ENCODE measurements at places on chromosomes 16 and 17. TPM values are rescaled to one million over a fixed set of nuclear protein-coding genes. Genes with fewer than 3 reads are reported as not detected.
A peak's percentile ranks its signal among the peaks of the same experiment; 100 is the strongest.

GRCh38 chr17:69607162-69607834, 192.8 kb downstream of the MAP2K6 start:
- ATAC-seq = peak; percentile 90

GRCh38 chr16:78742501-78743283, 643.2 kb downstream of the WWOX start:
- ATAC-seq = peak; percentile 60

DNA sequence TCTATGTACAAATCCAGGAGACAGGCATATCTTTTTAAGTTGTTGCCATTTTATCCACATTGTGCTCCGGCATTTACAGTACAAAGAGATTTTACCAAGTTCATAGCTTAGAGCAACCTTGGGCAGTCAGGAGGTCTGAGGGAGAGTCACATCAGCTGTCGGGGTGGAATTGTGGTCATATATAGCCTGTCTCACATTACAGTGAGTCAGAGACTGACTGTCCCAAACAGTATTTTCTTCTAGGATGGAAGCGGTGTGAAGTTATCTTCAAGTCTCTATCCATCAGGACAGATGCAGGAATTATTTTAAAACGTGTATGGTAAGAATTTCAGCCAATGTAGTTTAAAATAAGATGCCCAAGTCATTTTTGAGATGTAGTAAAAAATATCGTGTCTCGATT, 53.0 kb downstream of the GPRC5B start:
- ATAC-seq = no peak

- no peak for ATAC-seq
These were observed 9.1 kb downstream of the BANP start for GRCh38 chr16:87960296-87960695.

DNA sequence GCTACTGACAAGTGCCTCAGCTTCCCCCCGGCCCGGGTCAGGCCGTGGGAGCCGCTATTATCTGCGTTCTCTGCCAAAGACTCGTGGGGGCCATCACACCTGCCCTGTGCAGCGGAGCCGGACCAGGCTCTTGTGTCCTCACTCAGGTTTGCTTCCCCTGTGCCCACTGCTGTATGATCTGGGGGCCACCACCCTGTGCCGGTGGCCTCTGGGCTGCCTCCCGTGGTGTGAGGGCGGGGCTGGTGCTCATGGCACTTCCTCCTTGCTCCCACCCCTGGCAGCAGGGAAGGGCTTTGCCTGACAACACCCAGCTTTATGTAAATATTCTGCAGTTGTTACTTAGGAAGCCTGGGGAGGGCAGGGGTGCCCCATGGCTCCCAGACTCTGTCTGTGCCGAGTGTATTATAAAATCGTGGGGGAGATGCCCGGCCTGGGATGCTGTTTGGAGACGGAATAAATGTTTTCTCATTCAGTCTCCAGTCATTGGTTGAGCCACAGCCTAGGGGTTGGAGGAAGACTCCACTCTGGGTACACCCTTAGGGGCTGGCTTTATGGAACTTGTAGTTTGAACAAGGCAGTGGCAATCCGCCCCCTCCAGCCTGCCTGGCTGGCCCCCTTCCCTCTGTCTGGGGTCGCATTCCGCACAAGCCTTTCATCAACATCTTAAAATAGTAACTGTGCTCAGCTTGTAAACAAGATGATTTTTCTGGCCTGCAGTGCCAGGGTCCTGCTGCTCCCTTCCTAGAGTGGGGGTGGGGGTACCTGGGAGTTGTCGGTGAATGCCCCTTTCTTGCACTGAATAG, 4.1 kb downstream of the SYNGR2 start:
- ATAC-seq = peak; percentile 27

DNA sequence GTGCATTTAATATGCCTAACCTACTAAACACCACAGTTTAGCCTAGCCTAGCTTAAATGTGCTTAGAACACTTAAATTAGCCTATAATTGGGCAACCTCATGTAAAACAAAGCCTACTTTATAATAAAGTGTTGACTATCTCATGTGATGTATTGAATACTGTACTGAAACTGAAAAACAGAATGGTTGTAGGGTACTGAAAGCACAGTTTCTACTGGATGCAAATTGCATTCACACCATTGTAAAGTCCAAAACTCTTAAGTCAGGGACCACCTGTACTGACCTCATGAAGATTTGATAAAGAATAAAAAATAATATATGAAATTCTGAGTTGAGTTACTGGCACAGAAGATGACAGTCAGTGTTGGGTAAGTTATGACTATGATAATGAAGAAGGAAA, 625.4 kb upstream of the SOX9 start:
- ATAC-seq = no peak

ACE gene
- 1.9 TPM for total RNA-seq

DNA sequence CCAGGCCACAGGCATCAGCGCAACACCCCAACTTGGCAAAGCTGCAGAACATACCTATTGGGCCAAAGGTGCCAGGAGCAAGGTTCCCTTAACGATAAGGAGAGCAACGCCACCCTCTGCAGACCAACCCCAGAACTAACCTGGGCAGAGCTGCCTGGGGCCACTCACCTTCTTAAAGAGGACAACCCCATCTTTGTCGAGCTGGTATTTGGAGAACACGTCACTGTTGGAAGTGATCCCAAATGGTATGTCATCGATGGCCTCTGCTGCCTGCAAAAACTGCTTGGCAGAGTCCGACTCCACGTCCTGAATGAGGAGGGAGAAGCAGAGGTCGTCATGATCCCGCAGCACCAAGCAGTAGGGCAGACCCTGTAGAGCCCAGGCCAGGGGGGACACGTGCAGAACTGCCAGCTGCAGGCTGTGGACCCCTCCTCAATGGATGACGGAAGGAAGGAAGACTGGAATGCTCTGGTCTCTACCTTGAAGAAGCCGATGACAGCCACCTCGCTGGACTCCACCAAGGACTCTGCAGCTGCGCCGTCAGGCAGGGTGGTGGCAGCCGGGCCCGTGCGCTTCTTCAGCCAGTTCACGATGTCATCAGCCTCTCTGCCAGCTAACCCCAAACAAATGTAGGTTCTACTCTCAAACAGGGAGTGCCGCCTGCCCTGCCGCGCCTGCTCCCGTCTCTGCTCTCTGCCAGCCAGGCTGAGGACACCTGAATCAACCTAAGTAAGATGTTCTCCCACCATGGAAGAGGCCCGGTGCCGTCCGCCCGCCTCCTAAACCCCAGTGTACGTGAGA, 5.2 kb downstream of the P4HB start:
- ATAC-seq = peak; percentile 62

DNA sequence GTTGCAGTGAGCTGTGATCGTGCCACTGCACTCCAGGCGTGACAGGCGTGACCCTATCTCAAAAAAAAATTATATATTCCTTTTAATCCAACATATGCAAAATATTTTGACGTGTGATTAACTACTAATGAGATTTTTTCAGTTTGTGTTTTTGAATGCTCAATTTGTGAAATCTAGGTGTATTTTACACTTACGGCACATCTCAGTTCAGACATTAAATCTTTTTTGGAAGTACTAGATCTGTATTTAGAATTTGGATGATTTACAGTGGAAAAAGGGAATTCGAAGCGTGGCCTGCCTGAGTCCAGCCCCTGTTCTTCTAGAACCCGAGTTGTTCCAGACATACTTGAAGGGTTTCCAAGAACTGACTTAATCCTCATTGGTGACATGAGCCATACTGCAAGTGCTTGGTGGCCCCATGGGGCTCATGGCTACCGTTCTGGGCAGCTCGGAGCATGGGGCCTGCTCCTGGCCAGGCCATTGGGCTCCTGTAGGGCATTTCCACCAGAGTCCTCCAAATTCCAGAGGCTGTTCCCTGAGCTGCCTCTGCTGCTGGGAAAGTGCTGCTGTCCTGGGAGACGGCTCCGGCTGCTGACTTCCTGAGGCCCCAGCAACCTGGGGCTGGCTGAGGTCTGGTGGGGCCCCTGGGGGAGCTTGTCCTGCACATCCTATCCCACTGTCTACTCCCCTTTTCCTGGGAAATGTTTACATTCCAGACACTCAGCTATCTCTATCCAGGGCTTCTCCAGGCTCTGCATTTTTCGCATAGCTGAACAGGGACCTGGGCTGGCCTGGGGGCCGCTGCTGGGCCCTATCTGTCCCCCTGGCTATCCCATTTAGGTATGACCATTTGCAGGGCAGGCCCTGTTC, 27.2 kb downstream of the LLGL2 start:
- no peak for ATAC-seq

SYCE1L gene
- total RNA-seq = 6.0 TPM

GRCh38 chr17:65360961-65361552, 200.4 kb downstream of the AXIN2 start:
- ATAC-seq = no peak

DNA sequence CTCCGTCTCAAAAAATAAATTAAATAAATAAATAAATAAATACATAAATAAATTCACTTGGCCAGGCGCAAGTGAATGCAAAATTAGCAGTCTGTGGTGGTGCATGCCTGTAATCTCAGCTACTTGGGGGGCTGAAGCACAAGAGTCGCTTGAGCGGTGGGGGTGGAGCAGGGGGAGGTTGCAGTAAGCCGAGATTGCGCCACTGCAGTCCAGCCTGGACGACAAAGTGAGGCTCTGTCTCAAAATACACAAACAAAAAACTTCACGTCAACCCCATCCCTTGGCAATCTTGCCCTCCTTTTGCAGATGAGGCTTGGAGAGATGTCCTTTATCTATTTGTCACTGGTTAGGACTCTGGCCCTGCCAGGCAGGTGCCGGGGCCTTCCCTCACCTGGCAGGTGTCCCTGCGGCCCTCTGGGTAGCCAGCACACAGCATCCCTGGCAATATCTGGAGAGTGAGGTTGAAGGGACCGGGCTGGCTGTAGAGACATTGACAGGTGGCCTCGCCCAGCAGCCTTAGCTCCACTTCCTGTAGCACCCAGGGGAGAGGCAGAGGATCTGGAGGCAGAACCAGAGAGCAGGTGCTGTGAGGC, 4.4 kb downstream of the PRSS36 start:
- no peak for ATAC-seq

WFDC1 gene
- total RNA-seq = 1.1 TPM

PMP22 gene
- 6.3 TPM for total RNA-seq

EPOP gene
- 4.9 TPM for total RNA-seq

TAC4 gene
- total RNA-seq = not detected

TMEM11 gene
- 21.1 TPM for total RNA-seq

DNA sequence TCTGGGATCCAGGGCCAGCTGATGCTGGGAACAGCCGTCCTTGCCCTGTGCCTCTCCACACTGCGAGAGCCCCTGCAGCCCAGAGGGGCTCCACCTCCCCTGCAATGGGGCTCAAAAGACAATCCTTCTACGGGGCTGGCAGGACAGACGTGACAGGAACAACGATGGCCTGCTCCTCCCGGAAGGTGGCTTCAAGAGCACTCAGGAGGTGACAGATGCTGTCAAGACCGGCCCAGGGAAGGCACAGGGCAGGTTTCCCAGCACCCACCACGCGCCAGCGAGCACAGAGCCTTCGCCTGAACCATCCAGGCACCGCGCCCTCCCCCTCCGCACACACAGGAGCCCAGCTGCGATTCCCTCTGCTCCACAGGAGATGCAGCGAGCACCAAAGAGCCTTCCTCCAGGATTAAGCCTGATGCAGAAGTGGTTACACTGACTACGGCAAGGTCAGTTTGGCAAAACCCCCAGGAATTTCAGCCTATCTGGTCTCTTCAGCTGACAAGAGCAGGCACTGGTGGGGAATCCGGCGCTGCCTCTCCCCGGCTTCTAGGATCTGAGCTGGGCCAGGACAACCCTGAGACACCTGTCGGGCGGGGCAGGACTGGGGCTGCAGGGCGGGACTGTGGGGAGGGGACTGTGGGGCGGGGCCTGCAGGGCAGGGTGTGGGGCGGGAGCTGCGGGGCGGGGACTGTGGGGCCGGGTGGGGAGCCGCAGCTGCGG, 103.4 kb downstream of the ZNF778 start:
- ATAC-seq = peak; percentile 66

CLDN6 gene
- not detected for total RNA-seq

NEUROD2 gene
- total RNA-seq = not detected

DNA sequence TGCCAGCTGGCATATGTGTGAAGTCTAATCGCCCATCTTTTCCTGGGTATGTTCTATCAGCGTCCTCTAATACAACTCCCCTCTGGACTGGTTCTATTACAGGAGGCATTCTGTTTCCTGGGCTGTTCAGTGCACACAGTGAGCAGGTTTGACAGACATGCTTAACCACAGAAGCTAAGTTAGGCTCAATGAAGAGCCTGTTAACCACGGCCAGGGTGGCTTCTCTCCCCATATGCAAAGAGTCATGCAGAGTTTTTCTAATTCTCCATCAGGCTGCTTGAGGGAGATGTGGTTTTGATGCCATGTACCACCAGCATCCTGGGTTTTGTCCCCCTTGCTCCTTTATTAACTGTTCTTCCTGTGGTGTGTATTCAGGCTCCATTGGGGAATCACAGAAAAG, 57.2 kb upstream of the ALOX12 start:
- no peak for ATAC-seq

CALB2 gene
- 3.2 TPM for total RNA-seq

DNA sequence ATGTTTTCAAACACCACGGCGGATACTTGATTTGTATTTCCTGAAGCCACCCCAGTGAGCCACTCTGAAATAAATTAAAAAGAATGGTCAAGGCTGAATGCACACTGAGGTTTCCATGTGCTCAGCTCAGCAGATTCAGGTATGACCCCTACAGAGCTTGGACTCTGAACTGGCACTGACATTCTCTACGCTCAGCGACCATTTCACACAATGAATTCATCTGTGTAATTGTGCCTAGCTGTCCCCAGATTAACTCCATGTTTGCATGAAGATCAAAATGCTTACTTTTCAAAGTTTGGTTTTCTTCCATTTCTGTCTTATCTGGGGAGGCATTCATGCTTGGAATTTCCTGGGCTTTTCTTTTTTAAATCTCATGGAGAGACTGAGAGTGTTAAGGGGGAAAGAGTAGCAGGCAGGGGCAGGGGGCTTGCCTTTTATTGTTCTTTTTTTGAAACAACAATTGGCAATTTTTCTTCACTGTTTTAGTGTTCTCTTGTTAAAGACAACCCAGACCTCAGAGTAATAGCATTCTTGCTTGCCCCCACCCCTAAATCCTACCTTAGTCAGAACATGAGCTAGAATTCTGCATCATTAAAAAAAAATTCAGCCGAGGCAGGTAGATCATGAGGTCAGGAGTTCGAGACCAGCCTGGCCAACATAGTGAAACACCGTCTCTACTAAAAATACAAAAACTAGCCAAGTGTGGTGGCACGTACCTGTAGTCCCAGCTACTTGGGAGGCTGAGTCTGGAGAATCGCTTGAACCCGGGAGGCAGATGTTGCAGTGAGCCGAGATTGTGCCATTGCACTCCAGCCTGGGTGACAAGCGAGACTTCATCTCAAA, 85.5 kb upstream of the HNF1B start:
- no peak for ATAC-seq

DNA sequence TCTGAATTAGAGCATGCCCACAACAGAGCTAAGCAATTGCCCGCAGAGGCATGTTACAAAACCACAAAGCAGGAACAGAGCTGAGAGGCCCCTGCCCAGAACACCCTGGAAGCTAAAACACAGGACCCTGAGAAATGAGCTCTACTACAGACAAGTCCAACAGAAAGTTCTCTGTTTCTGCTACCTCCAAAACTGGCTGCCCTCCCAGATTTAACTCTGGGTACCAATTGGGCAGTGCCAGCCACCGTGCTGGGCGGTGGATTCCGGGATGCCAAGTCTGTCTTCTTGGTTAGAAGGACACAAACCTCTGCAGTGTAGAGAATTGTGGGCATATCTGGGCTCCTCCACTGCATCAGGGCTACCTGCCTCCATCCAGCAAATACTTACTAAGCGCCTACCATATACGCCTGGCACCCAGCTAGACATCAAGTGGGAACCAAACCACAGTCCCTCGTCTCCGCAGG, 1.0 kb downstream of the CMTM4 start:
- ATAC-seq = no peak

Data from esophagus mucosa (tissue), 1 donor.